D341Med (cell line): ENCODE measurements at places on chromosomes 2 and 18.

DNA sequence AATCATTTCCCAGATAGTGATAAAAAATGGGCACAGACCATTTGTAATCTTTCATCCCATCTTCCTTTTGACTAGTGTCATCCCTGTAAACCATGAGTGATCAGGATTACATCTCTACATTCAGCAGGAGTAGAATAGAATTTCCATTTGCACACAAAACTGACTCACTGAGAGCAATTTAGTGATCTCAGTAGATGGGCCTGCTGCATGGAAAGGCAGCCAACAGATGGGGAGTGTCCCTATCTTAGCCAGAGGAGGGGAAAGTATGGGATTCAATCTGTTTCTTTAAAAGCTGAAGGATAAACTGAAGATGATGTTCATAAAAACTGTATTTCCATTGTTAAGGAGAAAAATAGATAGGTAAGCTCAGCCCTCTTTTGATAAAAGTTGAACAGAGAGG is 441.7 kb downstream of the ZNF521 start:
- no peak for DNase-seq

- no peak for DNase-seq
These were observed 229.4 kb upstream of the MYT1L start for GRCh38 chr2:2560374-2561015.

- DNase-seq: no peak
These were observed 39.3 kb downstream of the CBLN2 start for GRCh38 chr18:72504866-72505265.

GRCh38 chr2:144522176-144522896 is 2.4 kb upstream of the ZEB2 start:
- no peak for DNase-seq

DNA sequence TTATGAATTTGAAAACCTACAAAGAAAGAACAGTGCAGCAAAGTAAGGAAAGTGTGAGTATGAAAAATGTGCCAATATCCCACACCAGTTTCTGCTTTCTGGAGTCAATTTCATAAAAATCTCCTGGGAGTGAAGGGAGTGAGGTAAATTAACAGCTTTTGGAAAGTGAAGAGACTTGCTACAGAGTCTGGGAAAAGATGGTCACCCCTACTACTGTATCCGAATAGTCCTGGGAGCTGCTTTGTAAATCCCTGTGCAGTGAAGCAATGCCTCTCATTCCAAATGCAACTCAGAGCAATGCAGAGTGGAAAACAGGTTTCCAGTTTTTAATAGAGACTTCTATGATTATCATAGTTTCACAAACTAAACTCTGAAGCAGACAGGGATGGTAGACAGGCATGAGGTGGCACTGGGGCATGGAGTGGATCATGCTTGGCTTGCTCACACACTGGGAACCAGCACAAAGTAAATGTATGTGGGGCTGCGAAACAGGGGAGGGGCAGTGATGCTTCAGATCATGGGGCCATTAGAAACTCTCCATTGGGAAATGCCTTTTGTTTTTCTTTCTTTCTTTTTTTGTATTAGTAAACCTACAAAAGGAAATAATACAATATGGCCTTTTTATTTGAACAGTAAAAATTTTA is 10.6 kb downstream of the COL5A2 start:
- no peak for DNase-seq

- no peak for DNase-seq
These were observed 3.0 kb upstream of the SKOR2 start for GRCh38 chr18:47254341-47254939.

- DNase-seq: no peak
These were observed 13.6 kb downstream of the DHRS9 start for GRCh38 chr2:169082995-169083394.

GRCh38 chr18:5893956-5894610 is 1.2 kb downstream of the TMEM200C start:
- no peak for DNase-seq

GRCh38 chr2:8608411-8608954 is 73.4 kb upstream of the ID2 start:
- DNase-seq: no peak

DNA sequence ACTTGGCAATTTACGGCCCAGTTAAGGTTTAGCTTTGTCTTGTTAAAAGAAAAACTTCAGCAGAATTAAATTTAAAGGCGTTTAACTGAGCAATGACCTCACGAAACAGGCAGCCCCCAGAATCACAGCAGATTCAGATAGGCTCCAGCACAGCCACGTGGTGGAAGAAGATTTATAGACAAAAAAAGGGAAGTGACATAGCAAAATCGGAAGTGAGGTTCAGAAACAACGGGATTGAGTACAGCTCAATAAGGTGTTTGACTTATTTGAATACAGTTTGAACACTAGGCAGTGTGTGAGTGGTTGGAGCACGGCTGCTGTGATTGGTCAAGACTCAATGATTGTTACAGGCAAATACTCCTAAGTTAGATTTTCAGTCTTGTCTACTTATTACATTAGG is 79.8 kb downstream of the MOGAT1 start:
- DNase-seq: no peak

- no peak for DNase-seq
These were observed 10.3 kb upstream of the CTAGE1 start for GRCh38 chr18:22427822-22428549.

DNA sequence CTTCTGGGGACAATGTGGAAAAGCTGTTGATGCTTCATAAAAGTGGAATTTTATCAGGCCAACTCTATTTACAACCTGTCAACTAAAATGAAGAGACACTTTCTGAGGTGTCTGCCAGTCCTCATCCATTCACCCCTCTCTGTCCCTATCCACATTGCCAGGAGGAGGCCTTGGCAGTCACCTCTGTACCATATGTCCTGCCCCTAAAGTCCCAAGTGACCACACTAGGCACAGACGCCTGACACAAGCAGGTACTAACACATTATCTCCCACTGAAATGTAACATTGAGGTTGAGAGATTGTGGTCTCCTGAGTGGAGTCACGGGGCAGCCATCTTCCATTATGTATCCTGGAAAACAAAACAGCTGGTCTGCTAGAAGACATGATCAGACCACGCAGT is 71.4 kb downstream of the OSBPL1A start:
- DNase-seq: no peak

DNA sequence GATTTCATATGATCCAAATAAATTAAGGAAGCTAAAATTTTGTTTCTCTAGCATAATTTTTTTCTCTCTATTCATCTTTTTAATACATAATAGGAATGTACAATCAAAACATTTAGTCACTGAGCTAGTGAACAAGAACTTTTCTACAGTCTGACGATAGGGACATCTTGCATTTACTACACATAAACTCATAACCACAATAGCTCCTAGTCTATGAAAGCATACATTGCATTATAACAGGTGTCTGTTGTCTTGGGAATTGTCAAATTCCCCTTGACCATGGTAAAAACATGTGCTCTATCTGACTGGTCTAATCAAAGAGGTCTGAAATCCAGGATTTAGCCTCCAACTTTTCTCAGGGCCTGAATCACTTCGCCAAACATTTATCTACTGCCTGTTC is 144.8 kb downstream of the FAM124B start:
- no peak for DNase-seq

DNA sequence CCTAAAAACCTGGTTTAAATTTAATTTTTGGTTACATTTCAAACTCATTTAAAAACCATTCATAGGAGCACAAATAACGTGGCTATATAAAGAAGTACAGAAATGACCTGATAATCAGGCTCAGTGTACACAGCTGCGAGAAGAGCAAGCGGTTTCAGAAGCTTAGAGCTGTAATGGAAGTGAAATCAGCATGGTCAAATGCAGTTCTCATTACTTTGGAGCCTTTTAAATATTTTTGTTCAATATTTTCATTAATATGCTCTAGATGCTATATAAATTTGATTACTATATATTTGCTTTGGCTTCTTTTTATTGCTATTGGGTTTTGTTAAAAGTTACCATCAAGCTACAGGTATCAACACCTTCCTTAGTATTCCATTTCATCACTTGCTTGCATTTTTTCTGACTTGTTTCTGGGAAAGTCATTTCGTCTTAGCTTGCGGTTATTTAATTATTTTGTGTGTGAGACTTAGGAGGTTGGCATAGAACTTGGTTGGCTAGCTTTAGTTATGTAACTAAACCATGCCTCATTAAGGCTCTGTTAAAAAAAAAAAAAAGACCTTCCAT is 58.7 kb downstream of the AFTPH start:
- DNase-seq: no peak

DNA sequence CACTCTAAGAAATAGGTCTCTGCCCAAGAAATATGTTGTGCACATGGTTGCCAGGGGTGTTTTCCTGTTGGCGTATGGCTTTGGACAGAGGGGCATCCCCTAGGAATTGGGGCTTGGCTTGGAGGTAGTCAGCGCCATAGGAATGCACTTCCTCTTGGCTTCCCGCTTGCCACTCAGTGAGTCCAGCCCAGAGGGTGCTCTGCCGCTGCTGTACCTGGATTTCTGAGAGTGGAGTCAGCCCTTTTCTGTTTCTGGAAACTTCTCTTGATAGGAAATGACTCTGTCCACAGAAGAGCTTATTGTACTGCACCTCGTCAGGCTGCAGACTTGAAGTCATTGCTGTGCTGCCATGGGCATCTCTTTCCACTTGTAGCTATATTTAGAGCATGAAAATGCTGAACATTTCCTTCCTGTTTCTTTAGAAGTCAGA is 116.7 kb upstream of the MGAT5 start:
- no peak for DNase-seq

DNA sequence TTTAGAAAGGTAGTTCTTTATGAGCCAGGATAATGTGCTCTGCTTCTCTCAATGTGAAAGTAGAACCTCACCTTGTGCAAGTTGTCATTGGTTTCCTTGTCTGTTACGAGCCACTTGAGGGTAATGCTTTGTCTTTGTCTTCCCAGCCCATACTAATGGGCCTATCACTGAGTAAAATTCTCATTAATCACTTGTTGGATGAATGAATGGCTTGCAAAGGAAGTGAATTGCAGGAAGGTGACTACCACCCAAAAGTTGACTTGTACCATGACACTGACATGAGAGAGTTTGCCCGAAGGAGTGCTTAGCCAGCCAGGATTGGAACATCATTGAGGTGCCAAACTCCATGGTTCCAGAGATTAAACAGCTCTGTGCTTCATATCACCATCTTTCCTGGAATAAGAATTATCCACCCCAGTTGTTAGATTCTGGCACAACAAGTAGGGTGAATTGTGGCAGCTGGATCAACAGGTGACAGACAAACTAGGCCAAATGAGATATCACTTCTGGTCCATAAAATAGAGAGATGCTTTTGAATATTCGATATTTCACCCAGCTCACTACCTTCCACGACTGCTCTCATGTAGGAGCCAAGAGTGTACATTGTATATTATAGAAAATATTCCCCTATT is 20.5 kb upstream of the CD28 start:
- DNase-seq: no peak

DNA sequence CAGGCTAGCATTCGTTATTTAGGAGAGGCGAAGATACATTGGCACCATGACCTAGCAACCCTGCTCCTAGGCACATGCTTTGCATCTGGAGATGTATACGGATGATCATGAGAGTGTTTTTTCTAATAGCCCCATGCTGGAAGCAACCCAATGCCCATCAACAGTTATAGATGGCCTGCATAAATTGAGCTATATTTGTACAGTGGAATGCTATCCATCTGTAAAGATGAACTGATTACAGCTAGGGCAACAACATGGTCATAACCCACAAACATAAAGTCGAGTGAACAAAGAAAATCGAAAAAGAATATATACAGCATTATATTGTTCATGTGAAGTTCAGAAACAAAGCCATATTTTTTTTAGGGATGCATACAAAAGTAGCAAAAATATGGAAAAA is 20.6 kb upstream of the CHRNA1 start:
- no peak for DNase-seq
